ENCODE measurements at places on chromosomes 16 and 17.

DNA sequence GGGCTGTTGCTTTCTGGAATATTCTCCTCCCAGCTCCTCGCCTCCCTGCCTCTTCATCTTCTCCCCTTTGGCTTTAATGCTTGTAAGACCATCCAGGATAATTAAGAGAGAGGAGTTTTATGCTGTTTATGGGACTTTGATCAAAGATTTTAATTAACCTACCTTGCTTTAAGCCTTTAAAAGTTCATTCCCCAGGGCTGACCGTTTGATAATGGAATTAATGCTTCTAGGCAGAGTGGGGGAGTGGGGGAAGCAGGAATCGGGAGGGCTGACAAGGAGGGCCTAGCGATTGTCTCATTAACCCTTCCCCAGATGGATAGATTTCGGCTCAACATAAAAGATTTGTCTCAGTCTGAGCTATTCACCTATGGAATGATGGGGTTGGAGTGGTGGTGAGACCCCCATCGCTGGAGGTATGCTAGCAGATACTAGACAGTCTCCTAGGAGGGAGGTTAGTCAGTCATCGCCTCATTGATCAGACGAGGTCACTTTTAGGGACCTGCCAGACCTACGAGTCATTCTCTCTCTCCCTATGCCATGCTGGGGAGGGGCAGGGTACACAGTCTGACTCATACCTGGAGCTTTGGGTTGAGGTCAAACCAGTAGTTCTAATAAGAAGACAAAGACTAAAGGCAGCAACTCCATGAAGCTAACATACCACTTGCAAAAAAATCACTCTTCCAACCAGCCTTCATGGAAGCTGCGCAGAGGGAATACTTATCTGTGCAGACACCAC lies 236.6 kb upstream of the NLRP1 start:
- DNase-seq, result no peak

- no peak for DNase-seq
Measured at GRCh38 chr16:51822471-51822870, 671.4 kb upstream of the SALL1 start.

DNA sequence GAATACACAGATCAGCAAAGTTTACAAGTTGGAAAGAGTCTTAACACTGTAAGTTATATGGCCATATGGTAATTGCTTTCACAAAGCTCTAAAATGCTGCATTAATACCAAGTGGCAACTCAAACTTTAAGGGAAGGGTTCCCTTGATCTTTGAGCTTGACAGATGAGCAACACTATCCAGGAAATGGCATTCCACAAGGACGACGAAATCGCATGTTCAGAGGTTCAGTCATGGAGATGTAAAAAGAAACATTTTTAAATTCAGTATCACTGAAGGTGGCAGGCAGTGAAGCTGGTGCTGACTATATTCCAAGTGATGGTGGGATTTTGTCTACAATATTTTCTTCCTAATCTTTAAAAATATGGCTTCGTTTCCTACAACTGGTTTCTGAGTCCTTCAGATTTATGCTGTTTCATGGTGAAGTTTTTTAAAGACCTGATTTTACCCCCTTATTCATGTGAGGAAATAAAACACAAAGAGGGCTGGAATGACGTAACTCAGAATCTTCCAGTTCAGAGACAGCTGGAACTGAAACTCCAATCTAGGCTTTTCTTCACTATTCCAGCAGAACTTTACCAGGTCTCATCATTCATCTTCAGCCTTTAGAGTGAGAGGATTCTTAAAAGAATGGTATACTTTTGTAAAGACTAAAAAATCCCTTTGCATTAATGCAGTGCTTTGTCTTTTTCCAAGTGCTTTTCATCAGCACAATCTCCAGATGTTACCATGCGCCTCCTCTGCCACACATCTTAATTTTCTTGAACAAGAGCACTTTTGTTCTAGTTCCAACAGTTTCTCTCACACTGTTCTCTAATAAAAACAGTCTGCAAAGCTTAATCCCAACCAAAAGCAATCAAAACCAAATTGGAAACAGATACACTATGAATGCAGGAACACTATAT lies 20.2 kb downstream of the CHCT1 start:
- peak; percentile 40 for DNase-seq

GRCh38 chr17:77476931-77477805 lies 336.4 kb downstream of the SEC14L1 start:
- DNase-seq, result peak; percentile 99

GRCh38 chr17:72715906-72716572 lies 376.4 kb downstream of the SLC39A11 start:
- DNase-seq, result peak; percentile 99

- no peak for DNase-seq
Measured at GRCh38 chr16:72620853-72621252, 427.1 kb downstream of the ZFHX3 start.

- DNase-seq, result peak; percentile 99
Measured at GRCh38 chr17:80826955-80827645, 164.5 kb upstream of the CHMP6 start.

- DNase-seq, result no peak
Measured at GRCh38 chr16:10338426-10338825, 47.4 kb upstream of the ATF7IP2 start.

DNA sequence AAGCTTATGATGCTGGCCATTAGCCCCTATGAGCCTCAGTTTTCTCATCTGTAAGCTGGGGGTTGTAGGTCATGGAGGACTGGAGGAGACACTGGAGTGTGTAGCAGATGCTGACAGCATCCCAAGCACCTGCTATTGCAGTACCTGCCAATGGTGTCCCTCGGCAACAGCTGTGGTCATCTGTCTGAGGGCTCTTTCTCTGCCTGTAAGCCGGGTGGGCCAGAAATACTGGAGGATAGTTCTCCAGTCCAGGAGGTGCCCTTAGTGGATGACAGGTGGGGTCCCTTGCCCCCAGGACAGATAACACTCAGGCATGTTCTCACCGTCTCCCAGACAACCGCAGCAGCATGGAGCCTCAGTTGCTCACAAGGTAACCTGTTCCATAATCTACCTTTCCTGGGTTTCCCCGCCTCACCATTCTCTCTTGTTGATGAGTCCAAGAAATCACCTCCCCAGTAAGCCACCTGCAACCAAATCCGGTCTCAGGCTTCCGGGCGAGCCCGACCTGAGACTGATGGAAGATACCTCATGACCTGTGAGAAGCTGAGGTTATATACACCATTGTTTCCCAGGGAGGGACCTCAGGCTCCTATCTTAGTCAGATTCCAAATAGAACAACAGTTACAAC lies 23.8 kb downstream of the NLRP1 start:
- DNase-seq, result no peak

DNA sequence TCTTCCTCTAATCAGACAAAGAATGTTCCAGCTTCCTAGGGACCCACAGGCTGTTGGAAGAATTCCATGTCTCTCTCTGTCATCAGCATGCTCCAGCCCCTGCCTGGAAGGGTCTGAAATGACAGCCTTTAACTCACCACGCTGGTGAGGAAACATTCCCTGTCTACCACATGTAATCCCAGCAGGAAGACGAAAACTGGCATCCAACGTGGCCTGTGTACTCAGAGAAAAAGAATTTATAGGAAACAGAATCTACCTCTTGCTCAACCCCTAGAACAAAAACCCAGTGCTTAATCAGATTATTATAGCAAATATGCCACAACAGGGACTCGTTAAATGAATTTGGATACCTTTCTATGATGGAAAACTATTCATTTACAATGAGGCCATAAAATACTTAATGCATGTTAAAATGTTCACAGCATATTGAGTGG lies 147.3 kb upstream of the FOXF1 start:
- peak; percentile 96 for DNase-seq

DNA sequence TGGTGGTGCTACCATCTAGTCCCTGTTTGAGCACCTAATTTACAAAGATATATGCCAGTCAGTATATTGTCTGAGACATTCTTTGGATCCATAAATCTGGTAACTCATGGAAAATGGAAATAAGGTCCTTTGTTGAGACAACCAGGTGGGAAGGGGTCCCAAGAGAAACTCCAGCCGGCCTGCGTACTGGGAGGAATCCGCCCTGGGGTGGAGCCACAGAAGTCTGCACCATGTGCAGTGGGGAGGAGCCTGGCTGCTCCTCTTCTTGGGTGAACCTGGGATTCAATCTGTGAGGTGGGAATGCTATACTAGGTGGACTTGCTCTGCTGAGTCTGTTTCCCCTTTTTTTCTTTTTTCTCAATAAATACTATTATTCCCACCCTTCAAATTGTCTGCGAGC lies 339.2 kb upstream of the TNRC6C start:
- no peak for DNase-seq

GRCh38 chr17:63455417-63455816 lies 9.3 kb upstream of the CYB561 start:
- no peak for DNase-seq

GRCh38 chr16:28155293-28155692 lies 56.5 kb downstream of the XPO6 start:
- peak; percentile 52 for DNase-seq

DNA sequence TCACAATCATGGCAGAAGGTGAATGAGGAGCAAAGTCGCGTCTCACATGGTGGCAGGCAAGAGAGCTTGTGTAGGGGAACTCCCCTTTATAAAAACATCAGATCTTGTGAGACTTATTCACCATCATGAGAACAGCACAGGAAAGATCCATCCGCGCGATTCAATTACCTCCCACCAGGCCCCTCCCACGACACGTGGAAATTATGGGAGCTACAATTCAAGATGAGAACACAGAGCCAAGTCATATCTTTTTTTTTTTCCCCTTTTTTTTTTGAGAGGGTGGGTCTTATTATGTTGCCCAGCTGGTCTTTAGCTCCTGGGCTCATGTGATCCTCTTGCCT lies 60.0 kb downstream of the RPTOR start:
- no peak for DNase-seq

DNA sequence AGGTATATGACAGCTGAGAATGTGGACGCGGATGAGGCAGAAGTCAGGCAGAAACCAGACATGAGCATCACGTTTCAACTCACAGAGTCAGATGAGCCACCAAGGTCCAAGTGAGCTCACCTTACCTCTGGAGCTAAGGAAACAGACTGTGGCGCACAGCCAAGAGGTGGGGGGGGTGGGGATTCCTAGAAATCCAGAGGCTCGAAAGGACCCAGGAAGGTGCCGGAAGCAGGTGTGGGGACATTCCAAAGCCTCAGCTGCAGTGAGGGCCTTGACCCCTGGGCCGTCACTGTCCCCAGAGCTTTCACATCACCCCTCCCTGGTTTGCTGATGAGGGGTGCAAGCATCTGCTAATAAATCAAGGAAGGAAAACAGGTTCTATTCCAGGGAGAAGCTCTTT lies 29.3 kb upstream of the RCVRN start:
- DNase-seq, result no peak

DNA sequence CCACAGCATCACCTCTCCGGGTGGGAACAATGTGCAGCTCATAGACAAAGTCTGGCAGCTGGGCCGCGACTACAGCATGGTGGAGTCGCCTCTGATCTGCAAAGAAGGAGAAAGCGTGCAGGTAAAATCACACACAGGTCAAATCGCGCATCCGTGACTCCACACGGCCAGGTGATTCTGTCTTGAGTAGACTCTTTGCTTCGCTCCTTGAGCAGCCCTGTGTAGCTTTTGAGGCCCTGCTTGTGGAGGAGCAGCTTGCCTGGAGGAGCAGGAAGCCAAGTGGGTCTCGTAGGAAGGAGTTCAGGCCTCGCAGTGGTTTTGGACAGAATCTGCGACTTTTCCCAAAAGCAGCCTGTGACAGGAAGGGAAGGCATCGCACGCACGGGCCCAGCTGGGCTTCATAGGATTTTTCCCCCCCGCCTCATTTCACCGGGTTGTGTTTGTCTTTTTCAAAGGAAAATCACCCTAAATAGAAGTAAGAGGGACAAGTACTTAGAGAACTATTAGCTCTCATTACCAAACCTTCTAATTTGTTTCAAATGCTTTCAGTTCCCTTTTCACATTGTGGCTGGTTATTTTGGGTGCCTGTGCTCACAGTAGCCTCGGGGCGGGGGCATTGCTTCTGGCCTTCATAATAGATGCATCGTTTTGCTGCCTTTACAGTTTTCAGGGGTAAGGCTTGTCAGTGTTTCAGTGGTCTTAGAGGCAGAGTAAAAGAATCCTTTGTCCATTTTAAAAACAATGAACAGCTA lies 71.5 kb downstream of the SEC14L1 start:
- no peak for DNase-seq

- DNase-seq, result no peak
Measured at GRCh38 chr17:76421044-76421407, 31.9 kb downstream of the UBE2O start.

DNA sequence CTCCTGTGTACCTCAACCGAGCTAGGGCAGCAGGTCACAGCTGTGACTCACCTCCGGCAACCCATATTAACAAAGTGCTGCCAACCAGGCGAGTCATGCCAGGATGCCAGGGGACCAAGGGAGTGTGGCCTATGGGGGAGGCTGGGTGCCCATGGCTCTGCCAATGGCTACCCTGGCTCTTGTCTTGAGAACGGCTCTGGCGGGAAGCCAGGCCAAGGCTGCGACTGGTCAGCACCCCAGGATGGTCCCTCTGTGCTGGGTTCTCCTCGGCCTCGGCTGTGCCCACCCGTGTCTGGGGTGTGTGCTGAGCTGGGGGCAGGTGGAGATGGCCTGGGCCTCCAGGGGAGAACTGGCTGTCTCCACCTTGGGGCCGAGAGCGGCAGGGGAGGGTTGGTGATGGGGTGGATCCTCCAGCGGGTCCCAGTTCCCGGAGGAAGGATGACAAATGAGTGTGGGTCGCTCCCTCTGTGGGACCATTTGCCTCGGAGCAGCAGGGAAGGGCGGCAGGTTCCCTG lies 75.8 kb downstream of the MRC2 start:
- peak; percentile 56 for DNase-seq

DNA sequence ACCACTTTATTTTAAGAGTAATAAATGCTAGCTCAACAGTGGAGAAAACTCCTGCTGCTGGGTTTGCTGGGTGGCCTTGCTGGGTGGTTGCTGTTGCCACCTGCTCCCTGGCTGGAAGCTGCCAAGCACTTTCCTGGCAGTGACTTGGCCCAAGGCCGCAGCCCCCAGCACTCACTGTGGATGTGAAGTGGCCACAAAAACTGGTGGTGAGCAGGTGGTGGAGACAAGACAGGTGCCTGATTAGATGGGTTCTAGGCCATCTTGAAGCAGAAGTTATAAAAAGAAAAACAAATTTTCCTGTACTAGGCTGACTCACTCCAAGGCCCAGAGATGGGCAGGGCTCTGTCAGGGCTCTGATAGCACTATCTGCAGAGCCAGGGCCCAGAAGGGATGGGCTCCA lies 224.7 kb upstream of the NLRP1 start:
- no peak for DNase-seq

DNA sequence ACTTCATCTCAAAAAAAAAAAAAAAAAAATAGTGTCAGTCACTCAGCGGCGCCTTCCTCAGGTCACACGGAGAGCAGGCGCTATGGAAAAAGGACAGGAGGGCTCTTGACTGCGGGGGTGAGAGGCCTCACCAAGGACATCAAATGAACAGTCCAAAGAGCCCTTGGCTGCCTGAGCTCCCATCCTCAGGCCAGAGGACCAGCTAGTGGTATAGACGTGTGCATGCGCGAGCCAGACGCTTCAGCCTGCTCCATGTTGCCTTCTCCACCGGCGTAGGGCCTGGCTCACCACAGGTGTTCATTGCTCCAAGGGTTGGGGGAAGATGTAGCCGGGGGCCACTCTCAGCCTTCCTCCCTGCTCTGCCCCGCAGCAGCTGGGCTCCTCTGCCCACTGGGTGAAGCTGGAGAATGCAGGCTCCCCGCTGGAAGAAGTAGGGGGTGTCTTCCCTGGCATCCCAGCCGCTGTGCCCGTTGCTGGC lies 65.8 kb upstream of the PLCG2 start:
- no peak for DNase-seq

Measured in fibroblast of mammary gland (primary cell).